ENCODE measurements at places on chromosomes 13 and 19.
A peak's percentile ranks its signal among the peaks of the same experiment; 100 is the strongest.

GRCh38 chr19:19185853-19186740, 5.9 kb downstream of the BORCS8 start:
- DNase-seq = peak; percentile 44

- DNase-seq = no peak
Measured at GRCh38 chr19:12521996-12522395, 29.3 kb downstream of the ZNF564 start.

DNA sequence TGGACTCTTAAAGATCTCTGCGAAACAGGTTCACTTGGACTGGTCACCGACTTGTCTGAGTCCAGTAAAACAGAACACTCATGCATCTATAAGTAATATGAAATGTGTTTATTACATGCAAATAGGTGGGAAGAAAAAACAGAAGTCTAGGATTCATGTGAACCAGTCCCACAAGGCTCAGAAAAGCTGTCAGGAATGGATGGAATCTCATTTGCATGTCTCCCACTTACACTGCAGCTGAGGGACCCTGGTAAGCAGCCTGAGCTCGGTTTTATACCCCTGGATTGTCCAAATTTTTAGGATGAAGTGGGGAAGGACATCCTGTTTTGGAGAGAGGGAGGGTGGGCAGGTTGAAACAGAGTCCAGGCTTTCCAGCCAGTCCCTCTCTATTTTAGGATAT, 1545.1 kb upstream of the PCDH20 start:
- DNase-seq = no peak

GRCh38 chr13:110305544-110305943, 1.4 kb downstream of the COL4A1 start:
- no peak for DNase-seq

GRCh38 chr13:50226515-50227155, 211.4 kb downstream of the KCNRG start:
- DNase-seq = no peak

All from activated naive CD8-positive, alpha-beta T cell treated with anti-CD3 and anti-CD28 coated beads, Interleukin-2, amount 50 U/mL, for 16 hours (primary cell).